ENCODE measurements at places on chromosomes 2 and 18.

DNA sequence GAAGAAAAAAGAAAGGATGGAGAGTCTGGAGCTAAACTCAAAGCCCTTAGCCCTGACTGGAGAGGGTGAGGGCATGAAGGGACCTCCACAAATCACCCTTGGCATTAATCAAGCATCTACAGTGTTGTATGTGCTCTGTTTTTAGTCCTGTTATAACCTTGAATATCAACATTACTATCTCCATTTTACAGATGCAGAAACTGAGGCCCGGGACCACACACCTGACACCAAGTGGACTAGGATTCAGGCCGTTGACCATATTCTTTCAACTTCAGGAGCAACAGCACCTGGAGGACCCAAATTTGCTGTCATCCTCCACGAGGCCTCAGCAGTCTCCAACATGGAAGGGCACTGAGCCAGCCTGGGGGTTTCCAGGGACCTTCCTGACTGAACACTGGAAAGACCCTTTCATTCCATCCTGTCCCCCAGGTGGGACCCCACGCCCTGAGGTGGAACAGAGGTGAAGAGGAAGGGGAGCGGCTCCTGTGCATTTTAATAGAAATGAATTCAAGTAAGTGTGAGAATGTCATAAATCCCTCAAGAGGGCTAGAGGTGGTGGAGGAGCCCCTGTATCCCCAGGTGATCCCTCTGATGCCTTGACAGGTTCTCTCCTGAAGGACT, 41.0 kb downstream of the SERTAD2 start:
- no peak for DNase-seq

DNA sequence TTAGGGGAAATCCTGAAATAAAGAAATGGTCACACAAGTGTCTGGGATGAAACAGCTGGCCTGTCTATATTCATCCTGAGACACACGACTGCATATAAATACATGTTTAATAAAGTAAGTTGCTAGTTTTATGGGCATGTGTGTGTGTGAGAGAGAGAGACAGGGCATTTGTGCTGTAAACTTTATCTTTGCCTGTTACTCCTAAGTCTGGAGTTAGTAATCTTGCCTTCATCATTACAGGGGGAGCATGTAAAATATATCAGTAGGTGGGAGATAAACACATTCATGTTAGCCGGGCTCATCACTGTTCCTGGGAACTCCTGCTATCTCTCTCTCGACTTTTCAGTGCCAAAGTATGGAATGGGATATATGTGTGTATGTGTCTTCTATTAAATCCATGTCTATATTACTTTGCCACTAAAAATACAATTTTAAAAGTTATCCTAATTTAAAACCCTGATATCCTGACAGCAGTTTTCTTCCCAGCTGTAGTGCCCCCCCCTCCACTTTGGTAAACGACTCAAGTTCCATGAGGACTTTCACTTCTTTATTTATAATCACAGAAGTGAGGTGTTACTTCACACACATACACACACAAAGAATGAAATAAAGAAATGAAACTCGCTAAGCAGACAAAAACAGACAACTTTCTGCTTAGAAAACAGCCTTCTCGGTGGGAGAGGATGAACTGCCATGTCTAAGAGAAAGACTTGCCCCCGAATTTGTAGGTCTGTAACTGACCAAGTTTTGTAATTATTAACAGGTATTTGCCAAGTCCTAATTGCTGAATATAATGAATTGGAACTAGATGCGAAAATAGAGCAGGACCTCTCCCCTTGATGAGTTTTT, 947 bp downstream of the ZEB2 start:
- peak; percentile 47 for DNase-seq

- no peak for DNase-seq
These were observed 44.2 kb upstream of the NFU1 start for GRCh38 chr2:69481421-69481820.

DNA sequence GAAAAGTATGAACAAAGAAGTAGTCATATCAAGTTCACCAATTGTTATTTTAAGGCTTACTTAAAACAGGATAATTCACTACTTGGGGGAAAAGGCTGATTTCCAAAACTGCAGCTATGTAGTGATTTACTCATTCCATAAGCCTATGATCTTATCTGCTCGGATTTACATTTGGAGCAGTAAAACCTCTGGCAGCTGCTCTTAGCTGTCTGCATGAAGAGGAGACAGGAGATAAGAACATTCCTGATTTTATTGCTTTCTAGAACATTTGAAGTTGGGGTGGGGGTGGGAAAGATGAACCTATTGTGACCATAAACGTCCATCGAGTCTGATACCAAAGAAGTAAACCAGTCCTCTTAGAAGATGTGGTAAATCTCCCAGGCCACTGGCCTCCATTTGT, 120.9 kb downstream of the MMADHC start:
- DNase-seq: no peak

GRCh38 chr2:41829052-41829451, 218.8 kb upstream of the PKDCC start:
- no peak for DNase-seq

- no peak for DNase-seq
These were observed 328.0 kb downstream of the TSN start for GRCh38 chr2:122083256-122084048.

DNA sequence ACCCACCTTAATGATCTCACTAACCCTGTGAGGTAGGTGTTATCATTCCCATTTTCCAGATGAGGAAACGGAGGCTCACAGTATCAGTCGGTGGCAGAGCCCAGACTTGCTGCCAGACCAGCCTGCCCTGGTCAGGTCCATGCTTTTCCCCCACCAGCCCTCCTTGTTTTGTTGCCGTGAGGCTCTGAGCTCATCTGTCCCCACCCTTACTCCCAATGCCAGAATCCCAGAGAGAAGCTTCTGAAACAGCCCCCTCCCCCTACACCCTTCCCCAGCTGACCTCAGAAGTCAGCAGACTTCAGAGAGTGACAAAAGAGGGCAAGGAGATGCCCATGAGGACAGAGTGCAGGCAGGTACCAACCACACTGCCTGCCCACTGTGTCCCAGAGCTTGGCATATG, 20.8 kb upstream of the TNS1 start:
- no peak for DNase-seq

GRCh38 chr2:168175469-168175868, 71.9 kb downstream of the STK39 start:
- no peak for DNase-seq

- DNase-seq: no peak
These were observed 41.1 kb downstream of the STK17B start for GRCh38 chr2:196130039-196130825.

All from hematopoietic multipotent progenitor cell treated with erythropoietin and hydrocortisone succinate and interleukin-3 and kit ligand, for 15 days (in vitro differentiated cells).